Inflammatory macrophage (primary cell): ENCODE measurements at places on chromosomes 11 and 22.

DNA sequence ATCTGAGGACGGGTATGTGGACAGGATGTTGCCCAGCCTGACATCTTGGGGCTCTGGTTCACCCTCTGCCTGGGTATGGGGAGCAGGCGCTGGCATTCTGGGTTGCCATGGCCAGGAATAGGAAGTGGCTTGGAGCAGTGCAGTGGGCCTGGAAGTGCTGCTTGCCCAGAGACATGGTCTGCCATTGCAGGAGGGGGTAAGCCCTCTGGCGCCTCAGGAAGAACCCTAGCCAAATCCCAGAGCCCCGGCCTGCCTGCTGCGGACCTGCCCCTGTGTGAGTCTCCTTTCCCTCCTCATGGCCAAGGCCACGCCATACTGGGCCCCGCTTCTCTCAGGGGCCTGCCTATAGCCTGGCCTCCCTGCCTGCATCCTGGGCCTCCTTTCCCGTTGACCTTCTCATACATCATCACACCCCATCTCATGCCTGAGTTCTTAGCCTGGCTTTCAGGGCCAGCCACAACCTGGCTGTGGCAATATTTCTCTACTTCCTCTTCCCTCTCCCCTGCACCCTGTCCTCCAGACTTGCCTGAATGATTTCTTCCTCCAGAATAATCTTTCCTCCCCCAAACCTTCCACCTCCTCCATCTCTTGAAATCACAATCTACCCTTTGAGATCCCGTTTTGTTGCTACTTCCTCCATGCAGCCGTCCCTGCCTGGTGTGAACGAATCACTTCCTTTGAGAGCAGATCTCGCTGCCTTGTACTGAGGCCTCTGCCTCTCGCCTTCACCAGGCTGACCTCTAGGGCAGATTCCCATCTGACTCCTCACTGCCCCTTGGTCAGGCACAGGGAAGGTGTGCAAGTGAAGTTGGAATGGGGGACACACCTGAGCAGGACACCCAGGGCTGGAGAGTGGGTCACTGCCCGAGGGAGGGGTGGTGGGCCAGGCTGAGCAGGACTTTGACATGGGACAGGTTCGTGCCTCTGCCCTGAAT, 5.2 kb downstream of the CAPN5 start:
- DNase-seq = peak; percentile 72

DNA sequence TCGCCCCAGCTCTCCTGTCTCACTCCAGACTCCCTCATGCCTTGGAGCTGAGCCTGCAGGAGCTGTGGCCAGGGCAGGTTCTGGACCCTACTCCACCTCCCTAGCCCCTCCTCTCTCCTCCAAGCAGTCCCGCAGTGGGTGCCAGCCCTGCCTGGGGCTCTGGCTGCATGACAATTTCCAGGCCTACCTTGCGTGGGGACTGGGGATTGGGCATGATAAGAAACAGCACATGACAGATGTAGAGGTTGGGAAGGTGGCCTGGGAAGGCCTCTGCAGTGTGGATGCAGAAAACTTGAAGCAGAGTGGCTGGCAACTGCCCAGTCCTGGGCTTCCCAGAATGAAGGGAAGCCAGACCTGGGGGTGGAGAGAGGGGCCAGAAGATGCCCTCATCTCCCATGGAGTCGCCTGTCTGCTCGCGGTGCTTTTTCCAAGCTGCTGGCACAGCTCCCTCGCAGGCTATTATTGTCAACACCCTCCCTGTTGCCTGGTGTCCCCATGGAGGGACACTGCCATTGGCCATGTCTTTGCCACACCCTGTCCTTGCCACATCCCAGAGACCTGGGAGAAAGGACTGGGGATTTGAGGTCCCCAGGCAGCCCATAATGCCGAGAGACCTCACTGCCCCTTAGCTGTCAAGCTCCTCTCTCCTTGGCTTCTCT, 48.9 kb upstream of the CDON start:
- no peak for DNase-seq

GRCh38 chr22:49977578-49977977, 17.0 kb downstream of the PIM3 start:
- DNase-seq = no peak

DNA sequence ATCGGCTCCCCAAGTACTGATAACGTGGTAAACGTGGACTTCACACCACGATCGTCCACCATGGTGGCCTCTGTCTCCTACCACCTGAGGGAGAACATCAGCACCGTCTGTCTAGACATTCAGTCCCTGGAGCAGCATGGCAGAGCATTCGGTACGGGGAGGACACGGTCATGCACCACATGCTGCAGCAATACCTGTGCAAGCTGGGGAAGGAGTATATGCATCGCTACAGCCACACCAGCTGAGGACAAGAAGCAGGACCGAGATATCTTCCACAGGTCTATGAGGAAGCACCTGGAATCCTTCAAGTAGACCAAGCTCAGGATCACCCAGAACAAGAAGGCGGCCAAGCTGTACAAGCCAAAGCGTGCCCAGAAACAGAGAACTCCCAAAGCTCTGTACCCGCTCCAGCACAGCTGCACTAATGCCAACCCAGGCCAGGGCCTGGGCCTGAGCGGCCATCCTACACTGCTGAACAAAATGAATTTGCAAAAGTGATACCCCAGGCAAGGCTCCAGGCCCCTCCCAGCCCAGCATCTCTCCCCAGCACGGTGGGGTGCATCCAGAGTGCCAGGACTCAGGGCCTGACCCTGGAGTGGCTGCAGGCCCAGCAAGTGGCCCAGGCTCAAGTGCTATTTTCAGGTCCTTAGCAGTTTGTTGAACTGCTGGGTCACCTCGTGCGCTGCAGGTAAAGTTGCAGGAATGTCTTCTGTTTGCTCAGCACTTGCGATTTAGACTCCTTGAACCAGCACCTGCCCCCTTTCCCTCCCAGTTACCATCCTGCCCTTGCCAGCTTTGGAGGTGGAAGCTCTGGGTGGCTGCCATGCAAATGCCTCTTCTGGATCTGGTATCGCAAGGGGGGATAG, 119.3 kb upstream of the SERPIND1 start:
- DNase-seq = no peak

GRCh38 chr22:27912101-27912500, 7.0 kb downstream of the PITPNB start:
- peak; percentile 73 for DNase-seq

DNA sequence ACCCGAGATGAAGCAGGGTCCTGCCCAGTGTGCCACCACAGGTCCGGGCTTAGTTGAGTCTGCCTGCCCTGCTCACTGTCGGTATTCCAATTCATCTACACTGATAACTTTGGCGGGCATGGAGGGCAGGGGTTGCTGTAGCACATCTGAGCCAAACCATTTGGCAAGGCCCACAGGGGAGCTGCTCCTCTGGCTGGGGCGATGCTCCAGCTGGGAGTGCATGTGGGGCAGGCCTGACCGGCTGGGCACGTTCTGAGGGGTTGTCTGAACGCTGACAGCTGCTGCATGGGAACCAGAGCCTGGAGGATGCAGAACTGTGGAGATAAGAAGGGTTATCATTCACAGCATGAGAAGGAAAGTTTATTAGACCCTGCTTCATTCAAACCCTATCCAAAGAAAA, 40.4 kb downstream of the DRG1 start:
- DNase-seq = no peak

- no peak for DNase-seq
Observed at GRCh38 chr11:126919147-126919823, 81.3 kb downstream of the KIRREL3 start.

GRCh38 chr22:46085828-46086576, 64.3 kb upstream of the PPARA start:
- DNase-seq = no peak

DNA sequence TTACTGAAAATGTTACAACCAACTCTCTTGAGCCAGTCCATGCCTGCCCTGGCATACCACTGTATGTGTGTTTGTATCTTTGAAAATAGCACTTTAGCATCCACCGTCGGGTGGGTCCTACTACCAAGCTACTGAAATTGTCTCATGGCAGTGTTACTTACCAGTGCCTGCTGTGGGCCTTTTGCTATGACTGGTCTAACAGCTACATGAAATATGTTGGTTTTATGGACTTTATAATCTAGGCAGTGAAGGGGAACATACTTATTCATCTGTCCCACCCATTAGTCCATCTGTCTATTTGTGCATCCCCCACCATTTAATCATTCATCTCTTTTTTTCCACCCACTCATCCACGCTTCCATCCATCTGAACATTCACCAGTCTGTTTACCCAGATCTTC, 106.0 kb downstream of the NAV2 start:
- DNase-seq = no peak

- peak; percentile 60 for DNase-seq
Observed at GRCh38 chr22:35582861-35583670, 34.1 kb downstream of the MB start.

- no peak for DNase-seq
Observed at GRCh38 chr11:70799386-70799785, 401.1 kb downstream of the CTTN start.

- peak; percentile 41 for DNase-seq
Observed at GRCh38 chr11:7522121-7522520, 8.3 kb downstream of the PPFIBP2 start.

GRCh38 chr22:41285441-41285819, 557 bp downstream of the RANGAP1 start:
- DNase-seq = peak; percentile 79

- no peak for DNase-seq
Observed at GRCh38 chr22:48156603-48157355, 1394.3 kb downstream of the TBC1D22A start.

GRCh38 chr11:118907051-118908042, 18.4 kb downstream of the BCL9L start:
- DNase-seq = peak; percentile 83

- no peak for DNase-seq
Observed at GRCh38 chr11:121466063-121466794, 13.5 kb upstream of the SORL1-AS1 start.

DNA sequence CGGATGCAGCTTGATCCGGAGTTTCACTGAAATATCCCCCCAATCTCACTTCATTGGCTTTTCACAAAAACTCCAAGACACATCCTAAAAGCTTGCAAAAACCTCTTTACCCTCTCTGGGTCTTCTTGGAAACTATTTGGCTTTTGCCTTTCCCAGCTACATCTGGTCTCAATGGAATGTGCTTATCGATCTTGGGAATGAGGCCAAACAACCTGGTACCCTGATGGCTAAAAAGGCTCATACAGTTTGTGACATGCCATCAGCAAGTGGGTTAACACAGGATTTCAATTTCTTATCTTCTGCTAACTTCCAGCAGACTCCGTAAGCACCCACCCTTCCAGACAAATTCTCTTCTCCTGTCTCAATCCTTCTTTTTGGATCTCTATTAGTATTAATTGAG, 45.9 kb upstream of the TEAD1 start:
- no peak for DNase-seq

GRCh38 chr11:87355596-87355995, 317.9 kb downstream of the TMEM135 start:
- DNase-seq = no peak

GRCh38 chr11:110447343-110447742, 17.6 kb downstream of the FDX1 start:
- DNase-seq = no peak

- no peak for DNase-seq
Observed at GRCh38 chr22:27213766-27214581, 556.6 kb downstream of the MIAT start.

DNA sequence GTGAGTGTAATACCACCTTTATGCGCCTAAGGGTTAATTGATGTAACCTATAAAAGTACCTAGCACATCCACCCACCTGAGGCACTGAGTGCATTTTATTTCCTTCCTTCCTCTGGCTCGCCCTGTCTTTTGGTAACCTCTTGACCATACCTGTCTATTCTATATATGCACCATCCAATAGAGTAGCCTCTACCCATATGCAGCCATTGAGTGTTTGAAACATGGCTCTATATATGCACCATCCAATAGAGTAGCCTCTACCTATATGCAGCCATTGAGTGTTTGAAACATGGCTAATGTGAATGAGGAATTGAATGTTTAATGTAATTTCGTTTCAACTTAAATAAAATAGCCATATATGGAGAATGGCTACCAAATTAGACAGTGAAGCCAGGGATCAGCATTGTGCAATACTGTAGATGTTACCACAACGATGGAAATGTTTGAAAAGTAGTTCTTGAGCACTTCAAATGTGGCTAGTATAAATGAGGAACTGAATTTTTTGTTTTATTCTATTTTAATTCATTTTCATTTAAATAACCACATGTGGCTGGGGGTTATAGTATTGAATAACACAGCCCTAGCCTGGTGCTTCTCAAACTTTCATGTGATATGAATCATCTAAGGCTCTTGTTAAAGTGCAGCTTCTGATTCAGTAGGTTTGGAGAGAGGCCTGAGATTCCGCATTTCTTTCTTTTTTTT, 33.8 kb downstream of the SLC35F2 start:
- DNase-seq = peak; percentile 37

GRCh38 chr11:34911676-34912075, 4.5 kb downstream of the APIP start:
- DNase-seq = no peak

- DNase-seq = peak; percentile 69
Observed at GRCh38 chr11:76371170-76371569, 9.8 kb downstream of the THAP12 start.

DNA sequence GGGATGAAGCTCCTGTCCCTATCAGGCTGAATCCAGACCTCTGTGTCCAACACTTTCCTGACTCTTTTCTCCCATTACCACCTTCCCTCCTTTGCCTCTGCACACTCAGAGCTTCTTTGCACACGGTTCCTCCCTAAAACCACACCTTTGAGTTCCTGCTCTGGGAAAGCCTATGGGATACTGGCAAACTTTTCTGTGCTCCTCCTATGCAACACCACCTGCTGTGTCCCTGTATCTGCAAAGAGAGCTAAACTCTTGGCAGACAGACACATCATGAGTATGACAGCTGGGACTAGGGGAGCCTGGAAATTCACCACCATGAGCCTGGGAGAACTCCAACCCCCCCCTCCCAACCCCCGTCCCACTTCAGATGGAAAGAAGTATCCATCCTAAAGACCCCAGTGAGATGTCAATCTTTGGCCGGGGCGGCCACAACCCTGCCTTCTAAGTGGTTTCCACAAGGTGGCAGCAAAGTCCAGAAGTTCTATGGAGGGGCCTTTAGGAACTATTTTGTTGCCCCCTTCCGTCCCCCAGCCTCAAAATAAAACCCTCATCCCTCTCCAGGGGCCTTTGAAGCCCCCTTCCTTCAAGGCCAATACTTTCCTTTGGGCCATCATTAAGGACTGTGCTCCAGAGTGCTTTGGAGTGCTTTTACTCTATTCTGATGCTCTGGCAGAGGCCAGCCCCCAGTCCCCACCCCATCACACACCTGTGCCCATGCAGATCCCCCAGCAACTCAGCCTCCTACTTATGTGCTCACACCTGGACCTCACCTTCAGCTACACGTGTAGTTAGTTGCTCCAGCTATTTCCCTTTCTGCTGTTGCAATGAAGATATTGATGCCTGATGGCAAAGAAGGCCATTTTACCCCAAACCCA, 19.4 kb downstream of the HTR3A start:
- peak; percentile 13 for DNase-seq
